ENCODE measurements at places on chromosomes 5 and 9.

DNA sequence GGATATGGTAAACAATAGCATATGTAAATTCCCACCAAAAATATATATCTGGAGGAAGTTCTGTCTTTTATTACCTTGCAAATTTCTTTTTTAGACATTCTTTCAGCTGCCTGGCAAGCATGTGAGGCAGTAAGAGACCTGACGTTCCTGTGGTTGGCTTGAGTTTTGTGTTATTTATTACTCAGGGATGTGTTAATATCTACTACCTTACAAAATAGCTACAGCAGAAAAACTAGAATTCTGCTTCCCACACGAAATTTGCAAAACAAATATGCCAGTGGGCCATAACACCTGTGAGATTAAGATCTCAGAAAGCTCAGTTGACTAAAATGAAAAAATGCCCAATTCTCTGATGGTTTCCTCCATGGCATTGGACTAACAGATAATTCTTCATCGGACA, 274.2 kb downstream of the TMEM167A start:
- no peak for DNase-seq

GRCh38 chr5:107531308-107531707, 139.4 kb downstream of the EFNA5 start:
- DNase-seq = no peak

DNA sequence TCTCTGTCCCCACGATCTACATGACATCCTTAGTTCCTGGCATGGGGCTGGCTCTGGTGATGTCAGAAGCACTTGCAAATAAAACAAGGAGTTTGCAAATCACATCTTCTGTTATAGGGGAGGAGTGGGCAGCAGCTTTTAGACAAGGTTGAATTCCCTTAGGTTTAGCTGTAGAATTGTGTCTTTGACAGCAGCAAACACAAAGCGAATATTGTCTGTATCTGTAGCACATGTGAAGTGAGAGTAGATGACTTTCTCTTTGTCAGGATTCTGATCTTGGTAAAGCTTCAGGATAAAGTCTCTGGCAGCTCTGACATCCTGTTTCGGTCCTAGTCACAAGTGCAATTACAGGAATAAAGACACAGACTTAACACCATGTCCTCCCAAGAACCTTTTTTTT, 224.3 kb downstream of the GNA14 start:
- no peak for DNase-seq

DNA sequence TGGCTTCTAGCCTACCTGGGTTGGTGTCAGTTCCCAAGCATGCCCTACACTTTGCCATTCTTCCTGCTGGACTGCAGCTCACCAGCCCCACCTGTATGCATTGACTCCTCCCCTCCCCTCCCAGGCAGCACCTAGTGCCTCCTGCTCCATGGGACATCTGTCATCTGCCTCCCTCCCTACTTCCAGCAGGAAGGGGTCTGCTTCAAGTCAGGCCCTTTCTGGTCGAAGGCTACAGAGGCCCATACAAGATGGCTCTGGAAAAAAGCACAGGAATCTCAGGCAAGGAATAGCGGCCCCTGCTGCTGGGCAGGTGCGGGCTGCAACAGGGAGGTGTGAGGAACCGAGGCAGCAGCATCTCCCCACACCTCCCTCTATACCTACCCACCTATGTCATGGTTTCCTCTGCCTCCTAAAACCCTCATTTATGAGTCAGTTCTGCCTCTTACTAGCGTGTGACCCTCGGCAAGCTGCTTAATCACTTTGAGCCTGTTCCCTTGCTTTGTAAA, 19.7 kb downstream of the WWC1 start:
- DNase-seq = no peak

DNA sequence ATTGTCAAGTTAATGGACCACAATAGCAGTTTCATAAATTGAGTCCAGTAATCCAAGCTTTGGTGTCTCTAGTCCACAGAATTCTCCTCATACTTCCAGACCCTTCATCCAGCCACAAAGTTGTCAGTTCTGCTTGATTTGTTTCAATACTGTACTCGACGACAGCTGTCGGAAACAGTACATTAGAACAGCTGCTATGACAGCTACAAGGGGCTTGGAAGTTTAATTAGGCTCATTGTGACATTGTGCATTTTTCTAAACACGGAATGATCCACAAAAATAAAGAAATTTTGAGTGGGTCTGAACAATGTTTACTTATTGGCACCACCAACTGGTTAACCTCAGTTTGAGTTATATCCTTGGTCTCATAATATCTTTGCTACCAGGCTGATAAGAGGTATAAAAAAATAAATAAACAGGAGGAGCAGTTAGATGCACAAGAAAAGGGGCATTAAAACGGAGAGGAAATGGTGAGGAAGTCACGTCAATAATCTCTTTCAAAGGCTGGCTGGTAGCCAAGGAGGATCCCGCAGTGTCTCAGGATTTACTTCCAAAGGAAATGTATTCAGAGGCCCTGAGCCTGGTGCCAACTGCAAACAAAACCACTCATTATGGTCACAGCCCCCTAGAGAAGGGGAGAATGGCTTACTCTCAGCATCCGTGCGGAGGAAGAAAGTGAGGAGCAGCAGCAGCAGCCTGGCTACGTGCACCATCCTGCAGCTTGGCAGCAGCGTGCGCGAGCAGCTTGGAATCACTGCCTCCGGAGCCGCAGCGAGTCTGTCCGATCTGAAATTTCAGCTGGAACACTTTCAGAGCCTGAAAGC, 933.8 kb upstream of the DMAC1 start:
- DNase-seq = no peak

DNA sequence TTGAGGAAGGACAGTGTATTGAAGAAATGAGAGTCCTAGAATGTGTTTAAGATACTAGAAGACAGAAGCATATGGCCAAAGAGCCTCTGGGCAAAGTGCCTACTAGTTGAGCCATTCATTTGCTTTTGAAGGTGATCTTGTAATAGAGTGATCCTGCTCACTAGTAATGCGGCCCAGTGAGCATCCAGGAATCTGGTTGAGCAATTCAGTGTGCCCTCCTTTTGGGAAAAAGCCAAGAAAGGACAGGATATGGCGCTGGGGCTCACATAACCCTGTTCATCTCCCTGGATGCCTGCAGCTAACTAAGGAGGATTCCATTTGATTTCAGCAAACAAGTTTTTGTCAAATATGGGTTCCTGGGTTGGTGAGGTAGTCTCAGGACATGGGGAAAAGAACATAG, 16.3 kb downstream of the ADAM19 start:
- no peak for DNase-seq

Measured in GOT3 (cell line).